ENCODE measurements at places on chromosomes 7 and 10.

DNA sequence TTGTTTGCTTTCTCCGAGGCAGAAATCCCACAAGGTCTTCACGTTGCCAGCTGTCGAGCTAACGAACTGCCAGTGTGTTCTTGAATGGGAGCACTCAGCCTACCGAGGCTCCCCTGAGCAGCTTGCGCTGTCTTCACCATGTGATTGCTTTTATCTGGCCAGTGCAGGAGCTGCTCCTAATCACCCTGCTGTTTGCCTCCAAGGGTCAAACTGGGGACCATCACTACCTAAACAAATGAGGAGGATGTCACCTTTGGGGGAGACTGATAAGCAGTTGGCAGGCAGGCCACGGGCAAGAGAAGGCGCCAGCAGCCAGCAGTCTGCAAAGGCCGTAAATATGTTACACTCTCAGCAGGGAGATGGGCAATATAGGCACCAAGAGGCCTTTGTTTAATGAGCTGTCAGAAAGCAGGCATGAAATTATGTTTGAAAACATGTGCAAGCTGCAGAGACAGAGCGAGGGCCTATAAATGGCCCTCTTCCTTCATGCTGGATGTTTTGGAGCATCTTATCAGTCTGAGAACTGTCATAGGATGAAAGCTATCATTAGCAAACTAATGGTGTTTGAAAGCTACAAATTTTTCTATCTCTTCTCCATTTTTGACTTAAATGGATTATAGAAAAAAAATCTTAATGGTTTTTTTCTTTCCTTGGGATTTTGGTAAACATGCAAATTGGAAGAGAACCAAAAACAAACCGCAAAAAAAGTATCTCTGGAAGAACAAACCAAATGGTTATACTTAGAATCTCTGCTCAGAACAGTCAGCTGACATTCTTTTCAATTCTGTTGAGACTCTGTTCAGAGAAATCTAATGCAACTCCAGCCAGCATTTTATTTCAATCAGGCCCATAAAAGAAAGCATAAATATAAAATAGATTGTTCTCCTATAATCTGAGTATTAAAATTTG, 267.3 kb upstream of the NPVF start:
- no peak for DNase-seq

DNA sequence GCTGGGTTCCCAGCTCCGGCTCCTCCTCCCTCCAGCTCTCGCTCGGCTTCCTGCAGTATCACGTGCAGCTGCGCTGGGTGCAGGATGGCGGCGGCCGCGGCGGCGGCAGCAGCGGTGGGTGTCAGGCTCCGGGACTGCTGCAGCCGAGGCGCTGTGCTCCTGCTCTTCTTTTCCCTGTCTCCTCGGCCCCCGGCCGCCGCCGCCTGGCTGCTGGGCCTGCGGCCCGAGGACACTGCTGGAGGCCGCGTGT, at the start of gene CNNM1:
CNNM1 (plus strand) TSS at position 53 of the 250 bp plus-strand sequence; CDS start at position 85, 32 bp downstream.
- DNase-seq, result no peak

GRCh38 chr10:98158576-98158975, 24.1 kb downstream of the R3HCC1L start:
- no peak for DNase-seq

DNA sequence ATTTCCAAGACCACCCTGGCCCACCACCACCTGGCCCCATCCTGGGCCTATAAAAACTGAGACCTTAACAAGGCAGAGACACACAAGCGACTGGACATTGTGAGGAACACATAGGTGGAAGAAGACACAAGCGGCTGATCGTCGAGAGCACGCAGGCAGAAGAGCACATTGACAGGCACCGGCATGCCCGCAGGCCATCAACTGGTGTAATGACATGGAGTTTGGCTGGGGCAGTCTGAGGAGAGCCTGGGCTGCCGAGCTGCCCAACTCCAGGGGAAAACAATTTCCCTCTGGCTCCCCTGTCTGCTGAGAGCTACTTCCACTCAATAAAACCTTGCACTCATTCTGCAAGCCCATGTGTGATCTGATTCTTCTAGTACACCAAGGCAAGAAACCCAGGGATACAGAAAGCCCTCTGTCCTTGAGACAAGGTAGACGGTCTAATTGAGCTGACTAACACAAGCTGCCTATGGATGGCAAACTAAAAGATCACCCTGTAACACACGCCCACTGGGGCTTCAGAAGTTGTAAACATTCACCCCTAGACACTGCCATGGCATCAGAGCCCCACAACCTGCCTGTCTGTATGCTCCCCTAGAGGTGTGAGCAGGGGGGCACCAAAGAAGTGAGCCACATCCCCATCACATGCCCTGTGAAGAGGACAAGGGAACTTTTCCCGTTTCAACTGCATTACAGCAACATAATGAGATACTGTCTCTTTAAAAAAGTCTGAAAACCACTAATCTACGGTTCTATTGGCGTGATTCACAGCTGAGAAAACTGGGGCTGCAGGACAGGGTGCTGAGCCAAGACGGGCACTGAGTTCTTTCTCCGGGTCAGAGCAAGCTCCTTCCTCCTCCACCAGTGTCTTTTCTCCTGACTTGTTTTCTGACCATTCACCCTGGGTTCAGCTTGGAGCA, 18.5 kb upstream of the TNS3 start:
- no peak for DNase-seq

- no peak for DNase-seq
Measured at GRCh38 chr10:11881477-11882417, 58.6 kb downstream of the PROSER2 start.

DNA sequence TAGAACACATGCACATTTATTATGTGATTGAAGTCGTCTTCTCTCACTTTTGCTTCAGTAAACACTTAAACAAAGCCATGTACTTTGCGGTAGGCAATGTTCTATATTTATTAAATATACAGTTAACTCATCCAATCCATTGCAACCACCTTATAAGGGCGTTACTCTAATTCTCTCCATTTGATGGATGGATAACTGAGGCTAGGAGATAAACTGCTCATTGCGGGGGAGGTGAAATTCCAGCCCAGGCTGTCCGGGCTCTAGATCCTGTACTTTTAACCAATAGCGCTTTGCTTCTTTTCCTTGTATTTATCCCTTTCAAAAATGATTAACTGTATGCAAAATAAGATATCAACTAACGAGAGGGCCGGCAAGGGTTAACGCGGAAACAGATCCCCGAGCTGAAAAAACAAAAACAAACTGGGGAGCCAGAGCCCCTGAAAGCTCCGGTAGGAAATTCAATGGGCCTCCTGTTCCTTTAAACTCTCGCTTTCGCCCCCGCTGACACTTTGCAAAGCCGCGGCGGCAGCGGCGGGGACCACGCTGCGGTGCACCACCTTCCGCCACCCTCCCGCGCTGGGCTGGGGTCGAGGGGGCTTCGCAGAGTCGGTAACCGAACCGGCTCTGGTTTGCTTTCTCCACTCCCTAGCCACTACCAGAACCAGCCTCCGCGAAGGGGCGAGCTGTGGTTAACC, 1.0 kb upstream of the PLXDC2 start:
- no peak for DNase-seq

DNA sequence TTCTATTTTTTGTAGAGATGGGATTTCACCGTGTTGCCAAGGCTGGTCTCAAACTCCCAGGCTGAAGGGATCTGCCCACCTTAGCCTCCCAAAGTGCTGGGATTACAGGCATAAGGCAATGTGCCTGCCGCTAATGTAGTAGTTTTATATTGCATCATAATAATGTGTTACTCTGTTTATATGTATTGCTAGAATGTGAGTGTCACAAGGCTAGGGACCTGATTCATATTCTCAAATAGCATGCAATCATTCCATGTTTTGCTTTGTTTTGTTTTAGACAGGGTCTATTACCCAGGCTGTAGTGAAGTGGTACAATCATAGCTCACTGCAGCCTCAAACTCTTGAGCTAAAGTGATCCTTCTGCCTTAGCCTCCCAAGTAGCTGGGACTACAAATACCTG, 13.5 kb downstream of the CCL26 start:
- DNase-seq, result no peak
